SK-MEL-5 (cell line): ENCODE measurements at places on chromosomes 3 and 15. TPM values are rescaled to one million over a fixed set of nuclear protein-coding genes. Genes with fewer than 3 reads are reported as not detected.

The CLDN16 gene
- not detected in 2 replicates for total RNA-seq

The LYZL4 gene
- total RNA-seq: not detected in 2 replicates

The WDR6 gene
- total RNA-seq: 25.7 and 27.3 TPM in 2 replicates

The TMC3 gene
- total RNA-seq: not detected in 2 replicates

The PTPN9 gene
- 20.0 and 21.0 TPM in 2 replicates for total RNA-seq

The PLAAT1 gene
- total RNA-seq: 19.3 and 21.1 TPM in 2 replicates

The SRP14 gene
- total RNA-seq: 360 and 428 TPM in 2 replicates

The ITIH3 gene
- total RNA-seq: 0.26 TPM in 1 of 2 replicates, not detected in the other

The PLSCR2 gene
- total RNA-seq: not detected in 2 replicates

The MKRN2OS gene
- total RNA-seq: not detected in 2 replicates

The MST1R gene
- total RNA-seq: not detected in 2 replicates

The ROBO2 gene
- total RNA-seq: 32.3 and 42.2 TPM in 2 replicates

The EHD4 gene
- 4.9 and 5.7 TPM in 2 replicates for total RNA-seq
